ENCODE measurements at places on chromosomes 11 and 22. TPM values are rescaled to one million over a fixed set of nuclear protein-coding genes. Genes with fewer than 3 reads are reported as not detected.

- peaks cover 21% of the 10 kb centered on the region for H3K27me3 ChIP-seq
- H3K4me1 ChIP-seq = no peaks in the 10 kb centered on the region
- no peak overlapping the region for H3K27ac ChIP-seq
- no peak for DNase-seq
- H3K4me3 ChIP-seq = no peak overlapping the region
Observed at GRCh38 chr11:110835106-110835505, 122.9 kb upstream of the ARHGAP20 start.

DNA sequence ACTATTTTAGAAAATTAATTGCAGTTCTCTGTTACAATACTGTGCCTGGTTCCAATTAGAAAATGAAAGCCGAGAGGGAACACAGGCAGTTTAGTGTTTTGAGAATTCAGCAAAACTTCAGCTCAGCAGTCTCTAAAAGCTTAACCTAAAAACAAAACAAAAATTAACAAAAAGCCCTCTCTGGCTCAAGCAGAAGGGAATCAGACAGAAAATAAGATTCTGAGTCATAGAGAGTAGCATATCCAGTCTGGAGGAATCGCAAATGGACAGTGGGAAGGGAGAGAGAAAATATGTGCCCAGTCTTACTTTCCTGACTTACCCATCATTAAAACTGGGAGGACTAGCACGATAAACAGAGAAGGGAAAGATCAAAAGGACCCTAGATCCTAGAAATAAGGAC lies 38.1 kb upstream of the CHRM4 start:
- H3K36me3 ChIP-seq = peaks cover 20% of the 10 kb centered on the region
- no peak for DNase-seq
- no peaks in the 10 kb centered on the region for H3K4me1 ChIP-seq
- no peak overlapping the region for H3K27ac ChIP-seq
- H3K27me3 ChIP-seq = no peaks in the 10 kb centered on the region

DNA sequence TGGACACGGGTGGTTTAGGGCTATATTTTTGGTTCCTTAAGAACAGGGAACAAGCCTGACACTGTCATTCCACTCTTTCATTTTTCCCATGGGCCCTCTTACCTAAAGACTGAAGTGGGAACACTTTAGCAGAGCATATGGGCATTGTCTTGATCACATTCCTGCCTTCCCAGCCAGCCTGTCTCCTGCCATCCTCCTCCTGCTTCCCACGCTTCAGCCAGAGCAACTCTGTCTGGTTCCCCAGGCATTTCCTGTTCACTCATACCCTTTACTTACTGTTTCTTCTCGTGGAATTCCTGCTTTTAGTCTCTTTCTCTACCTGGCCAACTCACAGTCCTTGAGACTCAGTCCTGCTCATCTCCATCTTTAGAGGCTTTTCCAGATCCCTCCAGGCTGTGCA lies 22.8 kb downstream of the MRPL16 start:
- peaks cover 52% of the 10 kb centered on the region for H3K4me1 ChIP-seq
- no peak overlapping the region for H3K4me3 ChIP-seq
- no peaks in the 10 kb centered on the region for H3K27me3 ChIP-seq
- H3K27ac ChIP-seq = peak overlapping the region; percentile 1

GRCh38 chr11:5695580-5695979 lies 6.0 kb downstream of the TRIM22 start:
- H3K27me3 ChIP-seq = no peaks in the 10 kb centered on the region
- H3K4me3 ChIP-seq = no peak overlapping the region
- peaks cover 74% of the 10 kb centered on the region for H3K36me3 ChIP-seq
- H3K27ac ChIP-seq = no peak overlapping the region
- DNase-seq = no peak

- no peak overlapping the region for H3K27ac ChIP-seq
- no peak overlapping the region for H3K4me3 ChIP-seq
- no peaks in the 10 kb centered on the region for H3K4me1 ChIP-seq
- H3K27me3 ChIP-seq = peaks cover 3% of the 10 kb centered on the region
- no peak for DNase-seq
- H3K36me3 ChIP-seq = no peaks in the 10 kb centered on the region
Observed at GRCh38 chr11:68659158-68659921, 25.0 kb upstream of the GAL start.

GRCh38 chr22:20071524-20071972 lies 8.5 kb upstream of the DGCR8 start:
- no peaks in the 10 kb centered on the region for H3K4me1 ChIP-seq
- H3K36me3 ChIP-seq = no peaks in the 10 kb centered on the region
- no peak overlapping the region for H3K4me3 ChIP-seq
- DNase-seq = no peak

GRCh38 chr11:124535552-124536232 lies 7.8 kb downstream of the OR8B12 start:
- H3K27me3 ChIP-seq = peaks cover 5% of the 10 kb centered on the region
- H3K4me3 ChIP-seq = no peak overlapping the region
- no peaks in the 10 kb centered on the region for H3K36me3 ChIP-seq
- no peak for DNase-seq
- H3K27ac ChIP-seq = no peak overlapping the region
- H3K4me1 ChIP-seq = no peaks in the 10 kb centered on the region

- no peaks in the 10 kb centered on the region for H3K36me3 ChIP-seq
- DNase-seq = peak; percentile 71
- H3K4me3 ChIP-seq = peak within 1 kb of the TSS; percentile 54
- no peak within 1 kb of the TSS for H3K27ac ChIP-seq
- peaks cover 5% of the 10 kb centered on the region for H3K4me1 ChIP-seq
Observed at GRCh38 chr11:66568124-66568916, at the start of gene CTSF. Gene CTSF, minus strand, starts transcription at chr11:66568606. Its CDS starts 120 bp downstream, at chr11:66568486.

DNA sequence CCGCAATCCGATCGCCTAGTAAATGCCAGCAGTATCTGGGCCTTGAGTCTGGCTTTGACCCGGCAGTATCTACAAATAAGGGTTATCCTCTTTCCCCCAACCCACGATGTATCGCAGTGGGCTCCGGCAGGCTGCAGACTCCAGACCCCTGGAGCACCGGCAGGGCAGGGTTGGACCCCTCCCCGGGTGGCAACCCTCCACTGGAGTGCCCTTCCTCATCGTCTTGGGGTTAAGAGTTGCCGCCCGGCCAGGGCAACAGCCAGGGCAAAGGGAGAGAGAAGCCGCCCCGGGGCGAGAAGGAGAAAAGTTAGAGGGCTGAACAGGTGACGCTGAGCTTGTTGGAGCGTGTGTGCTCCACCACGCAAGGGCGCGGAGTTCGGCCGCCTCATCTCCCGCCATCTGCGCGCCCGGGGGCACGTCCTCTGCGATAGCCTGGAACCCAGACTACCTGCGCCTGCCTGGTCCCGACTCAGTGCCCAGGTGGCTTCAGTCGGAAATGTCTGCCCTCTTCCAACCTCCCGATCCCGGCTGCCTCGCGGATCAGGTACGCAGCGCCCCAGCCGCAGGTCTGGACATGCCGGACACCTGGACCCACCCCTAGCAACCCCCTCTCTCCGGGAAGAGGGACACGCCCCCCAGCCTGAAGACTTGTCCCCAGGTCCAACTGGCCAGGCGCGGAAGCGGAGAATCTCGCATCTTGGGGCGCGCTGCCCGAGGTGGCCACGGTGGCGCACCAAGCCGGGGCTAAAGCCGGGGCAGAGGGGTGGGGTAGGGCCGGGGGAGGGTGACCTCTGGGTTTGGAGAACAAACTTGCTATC lies 1.2 kb downstream of the DSCAML1 start:
- peaks cover 4% of the 10 kb centered on the region for H3K4me1 ChIP-seq
- DNase-seq = no peak
- no peak overlapping the region for H3K27ac ChIP-seq
- H3K4me3 ChIP-seq = no peak overlapping the region

- H3K27ac ChIP-seq = no peak overlapping the region
- no peak for DNase-seq
- H3K4me1 ChIP-seq = peaks cover 25% of the 10 kb centered on the region
- H3K4me3 ChIP-seq = no peak overlapping the region
- peaks cover 38% of the 10 kb centered on the region for H3K36me3 ChIP-seq
Observed at GRCh38 chr22:29609139-29609538, 5.7 kb downstream of the NF2 start.

GRCh38 chr11:12161137-12161536 lies 50.7 kb downstream of the MICAL2 start:
- H3K4me1 ChIP-seq = peaks cover 67% of the 10 kb centered on the region
- H3K27ac ChIP-seq = no peak overlapping the region
- DNase-seq = no peak
- H3K27me3 ChIP-seq = no peaks in the 10 kb centered on the region
- peaks cover 15% of the 10 kb centered on the region for H3K36me3 ChIP-seq
- no peak overlapping the region for H3K4me3 ChIP-seq

ME3 gene
- 0.79 TPM for total RNA-seq

BIK gene
- total RNA-seq = 1.9 TPM

BLID gene
- total RNA-seq = not detected

OR52E6 gene
- not detected for total RNA-seq

LGR4 gene
- 0.29 TPM for total RNA-seq

NRXN2 gene
- total RNA-seq = 0.40 TPM

PRG3 gene
- total RNA-seq = not detected
